ENCODE measurements at places on chromosomes 7 and 10.

GRCh38 chr7:139538881-139539635, 15.6 kb downstream of the CLEC2L start:
- no peak for DNase-seq

DNA sequence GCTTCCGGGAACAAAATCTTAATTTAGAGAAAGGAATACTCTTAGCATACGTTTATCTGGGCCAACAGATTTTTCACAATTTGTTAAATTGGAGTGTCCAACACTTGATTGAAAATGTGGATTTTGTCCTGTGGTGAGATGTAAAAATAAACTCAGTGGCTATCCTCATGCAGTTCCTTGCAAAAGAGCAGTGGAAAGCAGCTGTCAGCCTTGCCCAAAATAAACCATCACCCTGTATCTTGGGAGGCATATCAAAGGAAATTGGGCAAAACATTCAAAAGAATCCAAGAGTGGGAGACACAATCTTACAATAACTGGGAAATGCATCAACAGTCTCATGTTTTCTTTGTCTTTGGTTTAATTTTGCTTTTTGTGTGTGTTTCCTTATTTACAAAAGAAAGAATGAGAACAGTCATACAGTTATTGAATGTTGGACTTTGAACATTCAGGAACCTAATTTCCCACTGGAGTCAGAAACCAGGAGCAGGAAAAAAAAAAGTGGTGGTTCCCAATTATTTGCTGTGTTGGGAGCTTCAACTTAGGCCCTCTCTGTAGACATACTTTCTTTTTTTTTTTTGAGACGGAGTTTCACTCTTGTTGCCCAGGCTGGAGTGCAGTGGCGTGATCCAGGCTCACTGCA, 44.4 kb upstream of the DGKI start:
- no peak for DNase-seq

DNA sequence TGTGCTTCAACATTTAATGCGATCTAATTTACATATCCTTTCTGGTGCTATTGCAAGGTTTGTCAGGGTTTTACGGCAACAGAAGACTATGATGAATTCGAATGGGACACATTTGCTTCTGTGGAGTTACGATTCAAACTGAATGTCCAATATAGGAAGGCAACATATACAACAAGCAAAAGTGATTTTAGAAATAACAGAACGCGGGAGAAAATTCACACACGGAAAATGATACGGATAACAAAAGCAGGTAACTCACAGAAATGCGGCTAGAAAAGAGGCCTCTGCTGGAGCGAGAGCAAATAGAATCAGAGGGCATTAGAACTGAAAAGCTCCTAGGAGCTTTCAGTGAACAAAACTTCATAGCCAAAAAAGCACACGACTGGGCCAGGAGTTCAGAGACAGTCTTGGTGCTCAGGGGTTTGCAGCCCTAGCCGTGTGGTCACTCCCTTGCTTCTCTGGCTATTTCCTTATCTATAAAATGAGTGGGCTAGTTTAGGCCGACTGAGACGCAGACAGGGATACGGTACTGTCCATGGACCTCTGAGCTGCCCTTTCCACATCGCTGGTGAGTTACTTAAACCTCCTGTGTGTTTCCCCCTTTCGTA, 557 bp upstream of the TAX1BP1 start:
- no peak for DNase-seq

GRCh38 chr10:18400201-18400905, 251.0 kb downstream of the NSUN6 start:
- no peak for DNase-seq

- DNase-seq, result no peak
Observed at GRCh38 chr7:156034397-156034796, 222.1 kb upstream of the SHH start.

- DNase-seq, result no peak
Observed at GRCh38 chr7:50409856-50410745, 40.0 kb downstream of the FIGNL1 start.

DNA sequence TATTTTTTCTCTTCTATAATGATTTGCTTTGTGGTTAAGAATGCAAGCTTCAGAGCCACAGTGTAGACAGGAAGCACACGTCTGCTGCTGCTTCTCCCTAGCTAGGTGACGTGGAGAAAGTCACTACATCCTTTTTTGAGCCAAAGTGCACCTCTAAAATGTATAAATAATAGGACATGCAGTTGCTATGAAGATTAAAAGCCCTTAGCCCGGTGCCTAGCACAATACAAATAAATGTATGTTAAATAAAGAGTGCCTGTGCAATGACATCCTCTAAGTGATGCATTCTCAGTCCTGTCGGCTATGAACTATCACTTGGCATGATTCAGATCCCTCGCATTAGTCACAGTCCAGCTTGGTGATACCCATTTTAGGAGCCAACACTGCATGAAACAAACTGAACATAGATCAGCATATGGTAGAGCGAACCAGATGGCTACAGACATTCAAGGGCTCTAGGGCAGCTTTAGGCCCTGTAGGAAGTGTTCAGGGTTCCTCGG, 4.8 kb upstream of the TRDMT1 start:
- no peak for DNase-seq

DNA sequence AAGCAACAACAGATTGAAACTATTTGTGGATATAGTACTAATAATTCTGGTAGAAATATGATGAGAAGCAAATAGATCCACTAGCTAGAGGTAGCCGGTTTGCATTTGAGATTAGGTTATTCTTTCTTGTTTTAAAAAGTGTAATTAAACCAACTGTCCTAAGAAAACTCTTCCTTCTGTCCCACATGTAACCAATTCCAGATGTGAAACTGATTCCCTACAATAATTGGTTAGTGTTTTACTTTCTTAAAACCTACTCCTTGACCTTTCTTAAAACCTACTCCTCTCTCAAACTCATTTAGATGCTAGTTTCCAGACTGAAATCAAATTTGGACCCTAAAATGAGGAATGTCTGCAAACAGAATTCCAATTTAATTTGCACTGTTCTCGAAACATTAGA, 521.5 kb downstream of the SUGCT start:
- DNase-seq, result no peak

DNA sequence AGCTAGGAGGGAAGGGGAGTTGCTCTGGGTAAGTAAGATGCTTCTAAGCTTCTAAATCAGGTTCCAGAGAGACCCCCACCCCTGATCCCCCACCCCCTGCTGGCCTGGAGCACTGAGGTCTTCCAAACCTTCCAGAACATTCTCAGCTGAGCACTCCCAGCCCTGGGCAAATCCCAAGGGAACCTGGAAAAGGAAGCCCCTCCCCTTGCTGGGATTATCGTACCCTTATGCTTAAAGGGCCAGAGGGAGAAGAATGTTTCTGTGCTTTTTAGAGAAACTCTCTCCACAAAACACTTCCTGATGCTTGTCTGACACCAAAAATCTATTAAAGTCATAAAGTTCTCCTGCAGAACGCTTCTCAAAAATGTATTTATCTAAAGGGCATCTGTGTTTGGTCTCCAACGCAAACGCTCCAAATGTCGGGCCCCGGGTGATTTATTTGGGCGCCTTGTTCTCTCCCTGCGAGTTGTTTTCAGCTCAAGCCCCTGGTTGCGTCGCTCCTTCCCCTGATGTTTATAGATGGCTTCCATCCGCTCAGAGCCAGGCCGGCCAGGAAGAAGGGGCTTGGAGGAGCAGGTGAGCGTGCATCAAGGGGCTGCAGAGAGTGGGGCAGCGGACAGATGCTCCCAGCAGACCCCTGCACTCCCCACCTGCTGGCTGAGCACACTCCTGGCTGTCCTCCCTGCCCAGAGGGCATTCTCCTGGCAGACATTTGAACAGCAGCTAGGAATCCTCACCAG, 8.2 kb upstream of the RET start:
- DNase-seq, result no peak

DNA sequence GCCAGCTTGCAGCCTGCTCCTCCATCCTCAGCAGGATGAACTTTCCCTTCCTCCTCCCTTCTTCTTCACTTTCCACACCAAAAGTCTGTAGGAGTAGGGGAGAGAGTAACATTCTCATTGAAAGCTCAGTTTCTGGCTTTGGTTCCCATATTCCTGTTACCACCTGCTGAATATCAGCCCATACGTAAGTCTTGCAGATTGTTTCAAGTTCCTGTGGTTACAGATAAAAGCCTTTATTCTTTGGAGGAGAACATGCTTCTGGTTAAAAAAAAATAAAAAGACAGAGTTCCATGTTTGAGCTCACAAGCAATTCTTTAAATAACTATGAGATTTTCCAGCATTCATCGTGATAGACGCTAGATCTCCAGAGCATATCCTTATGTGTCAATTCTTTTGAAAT, 637.3 kb downstream of the SUGCT start:
- no peak for DNase-seq

DNA sequence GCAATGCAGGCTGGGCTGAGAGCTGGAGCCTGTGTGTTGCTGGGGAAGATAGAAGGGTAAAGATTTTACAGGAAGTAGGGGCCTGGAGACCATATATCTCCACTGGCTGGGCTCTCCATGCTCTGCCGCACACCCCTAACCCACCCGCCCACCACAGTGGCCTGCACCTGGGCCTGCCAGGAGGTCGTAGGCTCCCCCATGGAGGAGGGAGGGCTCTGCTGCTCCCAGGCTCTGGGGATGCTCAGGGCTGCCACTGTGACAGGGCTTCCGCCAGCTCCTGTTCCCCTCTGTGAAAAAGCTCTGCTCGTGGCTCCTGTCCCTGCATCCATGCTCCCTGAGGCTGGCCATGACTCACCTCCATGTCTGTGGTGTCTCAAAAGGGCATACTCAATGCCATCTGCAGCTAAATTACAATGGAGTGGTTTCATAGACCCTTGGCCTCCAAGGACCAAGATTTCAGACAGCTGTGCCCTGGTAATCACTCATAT, 106.0 kb downstream of the CXCL12 start:
- no peak for DNase-seq

DNA sequence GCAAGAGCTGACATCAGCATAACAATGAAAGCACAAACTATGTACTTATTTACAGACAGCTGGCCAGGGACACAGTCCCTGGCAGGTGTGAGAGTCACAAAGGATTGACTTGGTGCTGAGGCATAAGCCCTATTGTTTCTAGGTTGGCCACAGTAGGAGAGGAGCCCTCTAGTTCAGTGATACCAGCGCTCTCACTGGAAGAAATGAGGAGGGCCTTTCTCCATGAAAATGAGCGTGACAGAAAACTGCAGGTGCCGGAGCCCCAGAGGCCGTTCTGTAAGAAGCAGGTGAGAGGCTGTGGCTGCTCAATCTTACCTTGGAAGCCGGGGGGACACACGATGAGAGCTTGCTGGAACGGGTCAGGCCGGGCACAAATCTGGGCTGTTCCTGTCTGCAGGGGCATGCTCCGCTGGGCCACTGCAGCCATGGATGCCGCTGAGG, 90.5 kb downstream of the CLEC2L start:
- no peak for DNase-seq

DNA sequence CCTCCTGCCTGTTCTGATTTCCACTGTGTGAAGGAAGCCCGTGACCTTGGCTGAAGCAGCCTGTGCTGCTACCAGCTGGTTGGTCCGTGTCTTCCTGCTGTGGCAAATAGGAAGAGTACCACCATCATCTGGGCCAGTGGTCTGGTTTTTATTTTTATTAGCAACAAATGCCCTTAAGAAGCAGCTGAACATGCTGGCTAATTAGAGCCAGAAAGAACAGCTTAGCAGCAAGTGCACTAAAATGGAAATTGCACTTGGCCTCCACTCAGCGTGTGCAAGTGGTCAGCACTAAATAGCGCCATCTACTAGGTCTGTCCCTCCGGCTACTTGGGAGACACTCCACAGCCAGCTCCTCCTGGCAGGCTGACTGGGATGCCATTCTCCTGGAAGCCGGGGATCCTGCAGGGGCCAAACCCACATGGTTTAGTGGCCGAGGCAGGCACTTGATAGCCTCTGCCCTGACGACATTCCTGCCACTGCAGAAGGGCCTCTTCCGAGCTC, 690.3 kb upstream of the FOXK1 start:
- DNase-seq, result no peak

DNA sequence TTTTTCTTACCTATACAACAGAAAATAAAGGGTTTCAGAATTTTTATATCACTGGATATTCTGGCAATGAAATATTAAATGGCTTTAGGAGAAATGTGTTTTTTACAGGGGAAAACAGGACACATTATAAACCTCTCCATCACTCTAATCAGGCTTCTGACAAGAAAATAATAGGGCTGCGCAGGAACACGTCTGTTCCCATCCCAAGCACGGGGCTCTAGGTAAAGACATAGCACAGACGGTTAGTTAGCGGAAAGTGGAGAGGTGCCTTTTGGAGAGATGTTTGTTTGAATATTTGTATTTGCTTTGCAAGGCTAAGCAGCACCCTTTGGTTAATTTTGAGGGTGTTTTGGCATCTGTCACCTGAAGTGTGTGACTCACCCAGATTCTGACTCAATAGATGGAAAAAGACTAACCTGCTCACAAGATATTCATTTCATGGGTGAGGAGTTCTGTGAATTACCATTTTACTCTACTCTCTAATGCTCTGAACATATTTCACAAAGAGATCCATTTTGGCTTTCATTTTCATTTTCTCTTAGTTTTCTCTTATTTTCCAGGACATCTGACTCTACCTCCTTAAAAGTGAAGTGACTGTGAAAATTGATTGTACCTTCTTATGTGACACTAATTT, 174.5 kb upstream of the AKR1E2 start:
- no peak for DNase-seq

DNA sequence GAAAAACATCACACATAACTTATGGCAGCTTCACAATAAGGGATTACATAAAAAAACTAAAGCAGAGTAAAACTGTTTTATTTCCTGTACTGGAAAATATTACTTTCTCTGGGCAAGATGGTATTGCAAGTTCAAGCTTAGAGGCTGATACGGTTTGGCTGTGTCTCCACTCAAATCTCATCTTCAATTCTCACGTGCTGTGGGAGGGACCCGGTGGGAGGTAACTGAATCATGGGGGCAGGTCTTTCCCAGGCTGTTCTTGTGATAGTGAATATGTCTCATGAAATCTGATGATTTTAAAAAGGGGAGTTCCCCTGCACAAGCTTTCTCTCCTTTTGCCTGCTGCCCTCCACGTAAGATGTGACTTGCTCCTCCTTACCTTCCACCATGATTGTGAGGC, 5.1 kb upstream of the LRRC27 start:
- DNase-seq, result peak; percentile 44

DNA sequence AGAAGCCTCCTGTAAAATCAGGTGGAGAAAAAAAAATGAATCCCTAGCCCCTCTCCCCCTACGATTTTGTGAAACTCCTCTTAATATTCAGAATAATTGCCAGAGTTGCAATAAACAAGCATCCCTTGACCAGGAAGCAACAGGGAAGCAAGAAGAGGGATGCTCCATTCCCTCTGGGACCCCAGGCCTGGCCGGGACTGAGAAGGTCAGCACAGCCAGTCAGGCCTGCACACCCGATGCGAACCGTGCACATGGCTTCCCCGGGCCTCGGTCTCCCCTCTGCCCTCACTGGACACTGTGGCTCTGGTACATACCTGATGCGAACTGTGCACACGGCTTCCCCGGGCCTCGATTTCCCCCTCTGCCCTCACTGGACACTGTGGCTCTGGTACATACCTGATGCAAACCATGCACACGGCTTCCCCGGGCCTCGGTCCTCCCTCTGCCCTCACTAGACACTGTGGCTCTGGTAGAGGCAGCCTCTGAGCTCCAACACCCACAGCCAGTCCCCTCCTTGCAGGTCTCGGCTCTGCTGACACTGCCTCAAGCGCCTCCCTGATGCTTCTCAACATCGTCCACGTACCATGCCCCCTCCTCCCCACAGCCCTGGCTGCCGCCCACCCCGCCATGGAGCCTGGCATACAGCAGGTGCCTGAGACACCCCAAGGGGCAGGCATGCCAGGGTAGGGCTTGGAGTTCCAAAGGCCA, 138.6 kb downstream of the DIP2C start:
- no peak for DNase-seq
